ENCODE measurements at places on chromosomes 1 and 21. TPM values are rescaled to one million over a fixed set of nuclear protein-coding genes. Genes with fewer than 3 reads are reported as not detected.
A peak's percentile ranks its signal among the peaks of the same experiment; 100 is the strongest.

The SON gene
- total RNA-seq, result 339 TPM

The NTRK1 gene
- 2.9 TPM for total RNA-seq

The CBR1 gene
- 37.6 TPM for total RNA-seq

The RALGPS2 gene
- total RNA-seq, result 1.8 TPM

The HFM1 gene
- total RNA-seq, result not detected

The KLHDC8A gene
- not detected for total RNA-seq

The TMCC2 gene
- 7.1 TPM for total RNA-seq

DNA sequence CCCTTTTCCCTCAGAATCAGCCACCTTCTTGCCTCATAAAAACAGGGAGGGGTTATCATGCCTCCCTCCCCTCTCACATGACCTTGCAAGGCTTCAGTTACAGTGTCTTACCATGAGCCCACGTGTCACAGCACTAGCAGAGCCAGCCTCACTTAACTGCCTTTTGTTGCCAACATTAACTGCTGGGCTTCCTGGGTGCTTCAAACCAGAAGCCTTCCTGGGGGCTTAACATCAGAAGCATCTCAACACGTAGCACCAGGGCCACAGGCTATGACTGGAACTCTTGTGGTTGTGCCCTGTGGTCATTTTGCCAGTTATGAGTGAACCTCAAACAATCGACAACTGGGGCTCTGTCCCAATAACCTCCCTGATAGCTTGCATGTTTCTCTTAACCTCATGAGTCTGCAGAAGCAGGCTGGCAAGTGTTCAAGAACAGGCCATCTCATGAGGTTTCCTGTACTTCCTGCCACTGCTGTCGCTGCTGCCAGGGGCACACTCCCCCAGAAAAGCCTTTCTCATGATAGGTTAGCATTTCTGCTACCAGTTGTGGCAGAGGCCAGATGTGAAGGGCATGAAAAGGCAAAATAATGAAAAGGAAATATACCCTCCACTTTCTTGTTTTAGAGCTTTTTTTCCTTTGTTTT lies 132.2 kb downstream of the GLUL start:
- H3K27me3 ChIP-seq, result no peaks in the 10 kb centered on the region
- peak overlapping the region; percentile 17 for H3K27ac ChIP-seq
- H3K36me3 ChIP-seq, result no peaks in the 10 kb centered on the region
- H3K4me1 ChIP-seq, result peaks cover 31% of the 10 kb centered on the region

GRCh38 chr1:28328228-28328648 lies 602 bp upstream of the MED18 start:
- peaks cover 17% of the 10 kb centered on the region for H3K36me3 ChIP-seq
- peak overlapping the region; percentile 85 for H3K4me3 ChIP-seq
- H3K27me3 ChIP-seq, result no peaks in the 10 kb centered on the region
- DNase-seq, result no peak
- peak overlapping the region; percentile 93 for H3K27ac ChIP-seq

DNA sequence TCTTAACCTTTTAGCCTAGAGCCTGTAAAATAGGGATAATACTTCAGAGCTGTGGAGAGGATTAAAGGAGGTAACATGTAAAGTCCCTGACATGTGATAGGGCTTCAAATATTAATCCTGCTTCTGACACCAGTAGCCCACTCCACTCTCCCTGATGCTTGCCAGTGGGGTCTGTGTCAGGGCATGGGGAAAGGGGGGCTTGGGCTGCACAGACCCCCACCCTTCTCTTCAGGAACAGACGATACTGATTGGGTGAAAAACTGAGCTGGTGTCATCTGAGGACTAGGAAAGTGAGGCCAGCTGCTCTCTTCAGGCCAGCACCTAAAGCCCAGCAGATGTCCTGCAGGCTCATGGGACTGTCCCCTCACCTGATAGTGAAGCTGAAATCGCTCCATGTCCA lies 27.0 kb upstream of the MEF2D start:
- peaks cover 31% of the 10 kb centered on the region for H3K4me1 ChIP-seq
- no peaks in the 10 kb centered on the region for H3K36me3 ChIP-seq
- H3K4me3 ChIP-seq, result no peak overlapping the region
- no peak for DNase-seq
- H3K27me3 ChIP-seq, result no peaks in the 10 kb centered on the region

DNA sequence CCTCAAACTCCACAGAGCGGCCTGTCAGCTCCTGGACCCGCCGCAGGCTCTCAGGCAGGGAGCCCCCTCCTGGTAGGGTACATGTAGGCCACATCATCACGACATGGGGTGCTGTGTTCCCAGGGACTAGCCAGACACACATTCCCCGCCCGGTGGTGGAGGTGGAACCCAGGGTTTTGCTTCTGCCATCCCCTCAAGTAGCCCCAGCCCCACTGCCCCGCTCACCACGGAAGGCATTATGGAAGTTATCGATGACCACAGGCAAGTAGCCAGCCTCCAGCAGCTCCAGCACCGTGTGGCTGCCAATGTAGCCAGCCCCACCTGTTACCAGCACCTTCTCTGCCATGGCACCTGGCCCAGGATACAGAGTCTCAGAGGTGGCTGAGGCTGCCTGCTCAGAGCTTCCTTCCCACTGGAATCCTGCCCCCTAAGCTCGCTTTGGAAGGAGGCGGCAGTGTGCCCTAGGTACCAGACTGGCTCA lies 1.9 kb downstream of the GALE start:
- H3K4me1 ChIP-seq, result peaks cover 20% of the 10 kb centered on the region
- no peak overlapping the region for H3K27ac ChIP-seq
- H3K4me3 ChIP-seq, result no peak overlapping the region
- no peaks in the 10 kb centered on the region for H3K27me3 ChIP-seq
- no peak for DNase-seq
- no peaks in the 10 kb centered on the region for H3K36me3 ChIP-seq

GRCh38 chr1:163197022-163197421 lies 5.7 kb downstream of the RGS5 start:
- H3K27ac ChIP-seq, result no peak overlapping the region
- no peaks in the 10 kb centered on the region for H3K36me3 ChIP-seq
- DNase-seq, result no peak
- no peak overlapping the region for H3K4me3 ChIP-seq
- no peaks in the 10 kb centered on the region for H3K4me1 ChIP-seq
- no peaks in the 10 kb centered on the region for H3K27me3 ChIP-seq

GRCh38 chr1:235122348-235122747 lies 6.3 kb downstream of the TOMM20 start:
- peaks cover 34% of the 10 kb centered on the region for H3K36me3 ChIP-seq
- no peak overlapping the region for H3K4me3 ChIP-seq
- no peak for DNase-seq
- H3K27me3 ChIP-seq, result no peaks in the 10 kb centered on the region
- peaks cover 49% of the 10 kb centered on the region for H3K4me1 ChIP-seq

- peaks cover 36% of the 10 kb centered on the region for H3K27me3 ChIP-seq
- no peak overlapping the region for H3K4me3 ChIP-seq
- peak; percentile 53 for DNase-seq
- peaks cover 18% of the 10 kb centered on the region for H3K4me1 ChIP-seq
Observed at GRCh38 chr1:156627313-156627880, 8.2 kb downstream of the HAPLN2 start.

- H3K36me3 ChIP-seq, result peaks cover 74% of the 10 kb centered on the region
- H3K4me3 ChIP-seq, result no peak overlapping the region
- H3K27ac ChIP-seq, result no peak overlapping the region
- peaks cover 71% of the 10 kb centered on the region for H3K4me1 ChIP-seq
- H3K27me3 ChIP-seq, result no peaks in the 10 kb centered on the region
Observed at GRCh38 chr1:198701766-198702539, 63.1 kb downstream of the PTPRC start.

DNA sequence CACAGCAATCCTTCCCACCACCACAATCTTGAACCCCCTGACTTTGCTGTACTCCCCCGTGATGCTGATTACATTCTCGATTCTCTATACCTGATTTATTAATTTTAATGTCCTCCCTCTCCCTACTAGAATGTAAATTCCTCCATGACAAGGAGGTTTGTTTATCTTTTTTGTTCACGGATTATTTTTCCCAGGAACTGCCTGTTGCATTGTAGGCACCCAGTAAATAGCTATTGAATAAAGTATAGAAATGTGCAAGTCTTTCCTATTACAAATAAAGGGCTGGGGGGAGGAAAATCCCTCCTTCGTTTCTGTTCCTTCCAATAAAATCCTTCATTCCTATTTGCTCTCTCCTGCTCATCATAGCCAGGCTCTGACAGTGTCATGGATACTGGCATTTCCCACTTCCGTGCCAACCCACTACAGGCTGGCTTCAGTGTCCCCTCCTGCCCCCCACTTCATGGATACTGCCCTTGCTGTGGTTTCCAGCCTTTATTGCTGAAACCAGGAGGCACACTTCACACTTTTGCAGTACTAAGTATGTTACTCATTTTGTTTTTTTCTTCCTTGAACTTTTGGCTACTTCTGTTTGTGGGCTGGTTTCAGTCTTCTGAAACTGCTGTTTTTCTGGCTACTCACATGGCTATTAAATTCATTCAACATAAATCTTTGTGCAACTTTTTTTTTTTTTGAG lies 7.5 kb downstream of the KIF1B start:
- H3K4me3 ChIP-seq, result no peak overlapping the region
- DNase-seq, result no peak
- H3K36me3 ChIP-seq, result no peaks in the 10 kb centered on the region
- no peak overlapping the region for H3K27ac ChIP-seq
- no peaks in the 10 kb centered on the region for H3K27me3 ChIP-seq

DNA sequence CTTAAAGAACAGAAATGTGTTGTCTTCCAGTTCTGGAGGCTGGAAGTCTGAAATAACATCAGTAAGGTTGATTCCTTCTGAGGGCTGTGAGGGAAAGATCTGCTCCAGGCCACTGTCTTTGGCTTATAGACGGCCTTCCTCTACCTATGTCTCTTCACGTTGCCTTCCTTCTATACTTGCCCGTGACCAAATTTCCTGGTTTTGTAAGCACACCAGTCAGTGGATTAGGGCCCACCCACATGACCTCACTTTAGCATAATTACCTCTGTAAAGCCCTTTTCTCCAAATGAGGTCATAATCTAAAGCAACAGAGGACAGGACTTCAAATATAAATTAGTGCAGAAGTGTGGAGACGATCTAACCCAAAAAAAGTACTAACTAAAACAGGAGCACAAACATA lies 231.6 kb downstream of the NRIP1 start:
- DNase-seq, result no peak
- H3K27me3 ChIP-seq, result no peaks in the 10 kb centered on the region
- no peak overlapping the region for H3K4me3 ChIP-seq
- H3K4me1 ChIP-seq, result no peaks in the 10 kb centered on the region

GRCh38 chr21:44496564-44497550 lies 41.5 kb downstream of the LRRC3 start:
- peaks cover 9% of the 10 kb centered on the region for H3K27me3 ChIP-seq
- no peak overlapping the region for H3K4me3 ChIP-seq
- H3K4me1 ChIP-seq, result no peaks in the 10 kb centered on the region
- H3K36me3 ChIP-seq, result no peaks in the 10 kb centered on the region
- no peak for DNase-seq
- no peak overlapping the region for H3K27ac ChIP-seq

DNA sequence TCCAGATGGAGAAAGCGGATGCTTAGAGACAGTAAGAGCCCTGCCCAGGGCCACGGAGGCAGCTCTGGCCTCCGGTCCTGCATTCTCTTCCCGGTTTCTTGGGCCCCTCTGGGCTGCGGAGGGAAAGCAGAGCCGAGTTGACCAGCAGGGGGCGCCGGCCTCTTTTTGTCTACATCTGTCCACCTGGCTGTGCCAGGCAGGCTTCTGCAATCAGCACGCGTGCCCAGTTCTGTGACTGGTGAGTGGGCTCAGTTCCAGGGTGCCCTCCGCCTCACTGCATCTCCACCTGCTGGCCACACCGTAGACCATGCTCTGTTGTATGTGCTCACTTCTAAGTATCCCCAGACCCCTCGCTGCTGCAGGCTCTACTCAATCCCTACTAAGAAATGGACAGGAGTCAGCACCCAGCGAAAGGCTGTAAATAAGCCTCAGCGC lies 6.7 kb upstream of the HUNK start:
- H3K27ac ChIP-seq, result no peak overlapping the region
- H3K36me3 ChIP-seq, result no peaks in the 10 kb centered on the region
- peak; percentile 23 for DNase-seq
- H3K27me3 ChIP-seq, result no peaks in the 10 kb centered on the region
- H3K4me1 ChIP-seq, result no peaks in the 10 kb centered on the region

GRCh38 chr1:41013796-41014195 lies 7.7 kb downstream of the SLFNL1 start:
- DNase-seq, result no peak
- peaks cover 33% of the 10 kb centered on the region for H3K36me3 ChIP-seq
- no peak overlapping the region for H3K27ac ChIP-seq
- H3K27me3 ChIP-seq, result no peaks in the 10 kb centered on the region
- no peak overlapping the region for H3K4me3 ChIP-seq

GRCh38 chr1:22347854-22348760 lies 103.5 kb upstream of the ZBTB40 start:
- H3K27me3 ChIP-seq, result peaks cover 18% of the 10 kb centered on the region
- H3K27ac ChIP-seq, result no peak overlapping the region
- peaks cover 6% of the 10 kb centered on the region for H3K4me1 ChIP-seq
- H3K4me3 ChIP-seq, result no peak overlapping the region
- H3K36me3 ChIP-seq, result no peaks in the 10 kb centered on the region
- DNase-seq, result no peak

DNA sequence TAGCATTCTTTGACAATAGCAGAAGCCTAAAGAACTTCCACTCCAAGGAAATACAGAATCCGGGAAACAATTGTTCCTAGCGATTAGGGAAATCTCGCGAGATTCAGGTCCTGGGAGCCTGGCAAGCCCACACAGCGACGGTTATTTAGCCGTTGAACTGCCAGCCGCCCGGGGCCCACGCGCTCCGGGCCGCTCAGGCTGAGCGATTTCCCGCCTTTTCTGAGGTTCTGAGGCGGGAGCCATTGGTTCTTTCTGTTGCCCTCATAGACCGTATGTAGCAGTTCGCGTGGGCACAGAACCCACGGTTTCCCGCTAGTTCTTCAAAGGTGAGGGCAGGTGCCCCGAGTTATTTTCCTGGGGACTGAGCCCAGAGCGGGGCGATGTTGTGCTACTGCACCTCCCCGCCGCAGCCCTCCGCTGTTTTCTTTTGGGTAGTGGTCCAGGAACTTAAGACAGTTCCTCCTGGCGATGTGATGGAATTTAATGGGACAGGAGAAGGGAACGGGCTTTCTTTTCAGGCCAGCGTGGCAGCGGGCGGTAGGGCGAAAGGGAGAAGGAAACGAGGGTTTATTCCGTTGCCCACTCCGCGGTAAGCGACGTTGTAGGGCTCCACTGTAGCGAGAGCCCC lies at the start of gene SYCP1:
Gene SYCP1, plus strand, starts transcription at position 171 of the 628 bp plus-strand sequence. CDS start 602 bp downstream, outside the sequence.
- peak; percentile 3 for DNase-seq
- no peaks in the 10 kb centered on the region for H3K4me1 ChIP-seq
- peaks cover 23% of the 10 kb centered on the region for H3K27me3 ChIP-seq
- H3K4me3 ChIP-seq, result no peak within 1 kb of the TSS

- H3K27me3 ChIP-seq, result no peaks in the 10 kb centered on the region
- no peaks in the 10 kb centered on the region for H3K4me1 ChIP-seq
- H3K36me3 ChIP-seq, result no peaks in the 10 kb centered on the region
- no peak for DNase-seq
- H3K27ac ChIP-seq, result no peak overlapping the region
- H3K4me3 ChIP-seq, result no peak overlapping the region
Observed at GRCh38 chr1:63746129-63746864, 27.5 kb upstream of the ROR1 start.

All from CD8-positive, alpha-beta memory T cell (primary cell).